ENCODE measurements at places on chromosomes 2 and 18.

GRCh38 chr2:151728804-151729414 is 5.4 kb downstream of the NEB start:
- no peak for DNase-seq

DNA sequence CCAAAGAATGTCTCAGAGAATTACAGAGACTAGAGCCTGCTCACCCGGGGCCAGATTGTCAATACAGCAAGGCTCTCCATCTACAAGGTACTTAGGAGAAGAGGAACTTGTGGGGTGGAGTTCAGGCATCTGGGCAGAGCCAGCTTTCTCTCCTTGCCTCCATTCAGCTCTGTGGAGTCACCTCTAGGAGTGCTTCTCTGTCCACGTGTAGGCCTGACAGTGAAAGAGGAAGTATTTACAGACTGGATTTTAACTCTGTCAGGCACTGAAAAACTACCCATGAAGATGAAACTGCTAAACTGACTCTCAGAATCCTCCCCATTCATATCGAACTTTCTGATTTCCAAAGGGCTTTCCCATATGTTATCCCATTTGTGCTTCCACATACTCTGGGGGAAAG is 315.6 kb downstream of the SETBP1 start:
- DNase-seq: no peak

DNA sequence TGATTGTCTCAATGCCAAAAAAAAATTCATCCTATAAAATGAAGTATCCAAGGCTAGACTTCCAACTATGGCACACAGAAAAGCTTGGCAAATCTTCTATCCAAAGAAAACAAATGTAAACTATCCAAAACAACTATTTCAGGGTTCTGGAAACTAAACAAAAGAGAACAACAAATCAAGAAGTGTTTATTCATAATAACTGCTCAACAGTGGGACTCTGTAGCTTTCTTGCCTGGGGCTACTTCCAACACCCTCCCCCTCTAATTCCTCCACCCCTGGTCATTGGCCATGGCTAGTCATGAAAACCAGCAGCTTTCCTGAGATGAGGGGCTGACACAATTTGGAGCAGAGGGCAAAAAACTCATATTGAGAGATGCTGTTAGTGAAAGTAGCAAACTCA is 107.0 kb downstream of the EXOC6B start:
- no peak for DNase-seq

DNA sequence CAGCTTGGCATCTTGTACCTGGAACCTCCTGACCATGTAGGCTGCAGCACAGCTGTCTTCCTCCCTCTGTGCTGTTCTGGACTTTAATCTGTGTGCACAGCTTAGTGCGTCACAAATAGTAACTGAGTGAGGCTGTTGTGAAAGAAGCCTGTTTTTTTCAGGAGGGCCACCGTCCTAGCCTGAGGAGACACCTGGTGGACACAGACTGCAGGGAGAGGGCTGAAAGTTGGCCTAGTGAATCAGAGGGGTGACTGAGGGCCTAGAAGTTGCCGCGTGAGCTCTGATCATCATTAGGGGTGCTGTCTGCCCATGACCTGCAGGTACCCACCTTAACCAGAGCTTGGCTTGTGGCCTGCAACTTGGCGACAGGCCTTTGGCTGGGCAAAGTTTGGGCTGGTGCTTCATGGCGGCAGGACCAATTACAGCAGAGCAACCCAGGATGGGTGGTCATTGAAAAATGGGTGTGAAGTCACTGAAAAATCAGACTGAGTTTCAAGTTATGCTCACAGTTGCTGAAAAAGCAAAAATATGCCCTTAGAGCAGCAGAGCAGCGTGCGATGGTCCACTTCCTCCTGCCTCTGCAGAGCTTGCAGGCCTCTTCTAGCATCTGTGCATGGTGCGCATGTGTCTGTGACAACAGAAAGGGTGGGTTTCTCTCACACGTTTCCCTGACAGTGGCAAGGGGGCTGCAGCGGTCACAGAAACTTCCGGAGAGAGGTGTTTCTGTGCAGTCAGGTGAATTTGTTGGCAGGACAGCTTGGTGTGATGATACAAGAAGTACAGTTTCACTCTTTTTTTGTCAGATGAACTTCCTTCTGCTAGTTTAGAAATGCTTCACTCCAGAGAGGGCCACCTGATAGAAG is 9.6 kb downstream of the GDF7 start:
- no peak for DNase-seq

- DNase-seq: no peak
These were observed 22.6 kb upstream of the FAM117B start for GRCh38 chr2:202612145-202612544.

DNA sequence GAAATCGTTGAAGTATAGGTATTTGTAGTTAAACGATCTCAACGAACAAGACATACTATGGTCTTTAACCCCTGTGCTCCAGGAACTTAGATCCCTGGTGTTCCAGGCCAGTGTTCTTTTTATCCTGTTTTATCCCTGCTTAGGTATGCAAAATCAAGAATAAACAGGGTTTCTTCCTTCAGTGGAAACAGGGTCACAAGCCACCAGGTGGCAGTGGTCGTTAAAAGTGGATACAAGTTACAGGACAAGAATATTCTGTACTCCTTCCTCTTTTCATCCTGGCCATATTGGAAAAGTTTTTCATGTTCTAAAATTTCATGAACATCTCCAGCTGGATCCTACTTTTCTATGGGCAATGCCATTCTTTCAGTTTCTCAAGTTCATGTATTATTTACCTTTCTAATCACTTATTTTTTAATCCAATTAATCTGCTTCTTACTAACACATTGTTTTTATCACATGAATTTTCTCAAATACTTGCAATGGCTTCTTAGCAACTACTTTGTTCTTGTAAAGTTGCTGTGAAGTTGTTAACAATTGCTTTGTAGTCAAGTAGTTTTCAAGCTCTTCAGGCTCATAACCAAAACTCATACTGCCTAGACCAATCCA is 16.4 kb upstream of the HNMT start:
- DNase-seq: no peak

- DNase-seq: no peak
These were observed 462.1 kb upstream of the ID2 start for GRCh38 chr2:8219631-8220355.

DNA sequence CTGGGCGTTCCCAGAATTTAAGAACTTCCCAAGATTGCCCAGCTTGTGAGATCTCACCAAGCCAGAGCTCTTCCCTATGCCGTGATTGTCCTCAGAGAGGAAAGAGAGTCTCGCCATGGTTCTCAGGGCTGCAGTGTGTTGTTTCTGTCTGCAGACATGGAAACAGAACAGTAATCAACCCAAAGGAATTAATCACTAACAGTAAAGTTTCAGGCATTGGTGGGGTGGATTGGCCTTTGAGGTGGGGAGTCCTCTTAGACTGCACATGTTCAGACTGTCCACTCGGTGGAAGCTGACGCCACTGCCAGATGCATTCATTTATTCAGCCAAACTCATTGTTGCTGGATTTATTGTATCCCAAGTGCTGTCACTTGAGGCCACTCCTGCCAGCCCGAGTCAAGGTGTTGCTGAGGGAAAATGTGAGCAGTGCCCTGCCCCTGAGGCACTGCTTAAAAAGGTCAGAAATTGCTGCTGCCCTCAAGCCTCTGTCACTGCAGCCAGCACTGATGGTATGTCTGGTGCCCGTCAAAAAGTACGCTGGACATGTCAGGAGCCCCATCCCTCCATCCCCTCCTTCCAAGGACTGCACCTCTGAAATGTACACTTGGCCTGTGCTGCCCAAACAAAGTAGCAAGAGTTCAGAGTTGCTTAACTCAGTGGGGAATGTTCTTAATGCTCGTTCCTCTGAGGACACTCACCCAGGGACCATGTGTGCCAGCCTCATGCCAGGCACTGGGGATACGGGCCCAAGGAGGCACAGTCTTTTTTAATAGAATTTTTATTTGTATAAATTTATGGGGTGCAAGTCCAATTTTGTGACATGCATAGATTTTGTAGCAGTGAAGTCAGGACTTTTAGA is 201.0 kb downstream of the GLI2 start:
- no peak for DNase-seq

- peak; percentile 85 for DNase-seq
These were observed 21.1 kb upstream of the CHMP3 start for GRCh38 chr2:86584151-86584913.

DNA sequence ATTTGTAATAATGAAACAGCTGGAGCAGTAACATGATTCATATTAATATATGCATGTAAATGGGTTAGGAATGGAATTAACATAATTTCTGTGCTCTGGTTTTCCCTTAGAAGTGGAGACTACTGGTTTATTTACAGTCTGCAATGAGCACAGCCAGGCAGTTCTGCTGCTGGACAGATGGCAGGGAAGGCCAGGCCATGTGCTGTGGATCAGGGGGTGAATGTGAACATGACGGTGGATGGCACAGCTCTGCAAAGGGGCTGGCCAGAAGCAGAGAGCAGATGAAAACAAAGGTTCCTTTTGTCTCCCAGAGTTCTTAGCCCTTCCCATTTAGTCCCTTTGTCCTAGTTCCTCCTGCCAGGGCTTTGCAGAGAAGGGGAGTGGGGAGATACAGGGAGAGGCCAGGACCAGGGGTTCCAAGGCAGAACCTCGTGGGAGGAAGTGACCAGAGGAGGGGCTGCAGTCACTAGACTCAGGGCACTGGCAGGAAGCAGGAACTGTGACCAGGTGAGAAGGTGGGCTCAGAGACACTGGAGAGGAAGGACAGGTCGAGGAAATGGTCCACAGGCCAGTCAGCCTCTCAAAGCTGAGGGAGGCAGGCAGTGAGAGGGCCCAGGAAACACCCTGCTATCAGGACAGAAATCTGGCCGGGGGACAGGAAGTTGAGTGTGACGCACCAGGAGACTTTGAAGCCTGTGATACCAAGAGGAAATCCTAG is 112.9 kb upstream of the ATP8B1 start:
- peak; percentile 66 for DNase-seq

GRCh38 chr2:109279243-109279860 is 150.3 kb downstream of the SH3RF3 start:
- no peak for DNase-seq

DNA sequence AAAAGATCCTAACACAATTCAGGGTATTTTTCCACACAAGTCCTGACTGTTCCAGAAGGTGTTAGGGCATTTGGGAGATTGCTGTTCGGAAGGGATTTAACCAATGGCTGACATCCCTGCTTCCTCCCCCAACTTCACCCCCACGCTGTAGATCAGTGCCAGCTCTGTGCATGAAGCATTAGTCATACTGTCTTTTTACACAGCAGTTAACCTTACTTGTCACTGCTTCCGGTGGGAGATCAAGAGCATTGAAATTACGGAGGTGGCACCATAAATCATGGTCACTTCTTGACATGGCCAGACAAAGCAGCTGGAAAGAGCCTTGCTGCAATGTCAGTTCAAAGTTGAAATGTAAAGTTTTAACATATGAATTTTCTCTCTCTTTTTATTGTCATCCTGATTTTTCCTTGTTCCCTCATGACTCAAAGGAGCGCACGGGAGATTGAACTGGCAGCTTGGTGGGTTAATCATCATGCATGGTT is 70.2 kb downstream of the HRH4 start:
- DNase-seq: no peak

- no peak for DNase-seq
These were observed 10.1 kb downstream of the SP9 start for GRCh38 chr2:174344716-174345461.

GRCh38 chr2:197871780-197872456 is 67.5 kb downstream of the PLCL1 start:
- DNase-seq: no peak

DNA sequence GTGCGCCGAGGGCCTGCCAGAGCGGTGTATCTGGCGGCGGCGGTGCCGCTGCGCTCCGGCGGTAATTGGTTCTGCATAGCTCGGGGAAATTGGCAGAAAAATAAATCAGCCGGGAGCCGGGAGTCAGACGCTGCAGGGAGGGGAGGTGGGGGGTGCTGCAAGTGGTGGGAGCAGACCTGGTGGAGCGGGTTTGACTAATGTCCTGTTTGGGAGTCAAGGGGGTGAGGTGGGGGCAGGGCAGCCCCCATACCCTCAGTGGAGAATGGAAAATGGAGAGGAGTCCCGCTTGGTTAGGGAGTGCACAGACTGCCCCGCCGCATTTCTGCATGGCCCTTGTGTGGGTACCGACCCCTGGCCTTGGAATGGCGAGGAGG is 107.3 kb downstream of the DYSF start:
- DNase-seq: no peak

DNA sequence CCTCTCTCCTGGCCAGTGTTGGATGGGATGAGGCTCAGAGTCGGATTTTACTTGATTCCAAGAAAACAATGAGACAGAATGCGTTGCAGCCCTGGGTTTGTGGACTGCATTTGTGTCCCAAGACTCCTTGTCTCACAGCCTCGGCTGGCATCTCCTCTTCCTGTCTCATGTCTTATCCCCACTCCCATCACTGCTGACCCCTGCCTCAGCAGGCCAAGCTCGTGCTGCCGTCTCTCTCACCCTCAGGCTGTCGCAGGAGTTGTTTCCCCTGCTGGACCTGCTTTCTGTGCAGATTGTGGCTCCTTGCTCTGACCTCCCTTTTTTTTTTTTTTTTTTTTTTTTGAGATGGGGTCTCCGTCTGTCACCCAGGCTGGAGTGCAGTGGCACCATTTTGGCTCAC is 70.2 kb upstream of the RALBP1 start:
- no peak for DNase-seq

DNA sequence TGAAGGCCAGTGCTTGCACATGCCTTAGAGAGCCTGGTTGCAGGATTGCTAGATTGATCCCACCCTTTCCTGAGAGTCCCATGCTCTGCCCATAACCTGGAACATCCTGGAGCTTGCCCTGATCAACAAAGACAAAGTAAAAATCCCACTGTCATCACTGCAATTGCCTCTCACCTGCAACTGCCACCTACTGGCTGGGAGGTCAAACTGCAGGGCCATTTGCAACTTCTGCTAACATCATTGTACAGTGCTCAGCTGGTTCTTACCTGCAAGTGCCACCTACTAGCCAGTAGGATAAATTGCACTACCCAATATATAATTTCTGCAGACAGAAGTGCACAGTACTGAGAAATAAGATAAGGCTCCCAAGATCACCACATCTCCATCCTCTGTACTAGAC is 947.5 kb downstream of the CPS1 start:
- peak; percentile 5 for DNase-seq

DNA sequence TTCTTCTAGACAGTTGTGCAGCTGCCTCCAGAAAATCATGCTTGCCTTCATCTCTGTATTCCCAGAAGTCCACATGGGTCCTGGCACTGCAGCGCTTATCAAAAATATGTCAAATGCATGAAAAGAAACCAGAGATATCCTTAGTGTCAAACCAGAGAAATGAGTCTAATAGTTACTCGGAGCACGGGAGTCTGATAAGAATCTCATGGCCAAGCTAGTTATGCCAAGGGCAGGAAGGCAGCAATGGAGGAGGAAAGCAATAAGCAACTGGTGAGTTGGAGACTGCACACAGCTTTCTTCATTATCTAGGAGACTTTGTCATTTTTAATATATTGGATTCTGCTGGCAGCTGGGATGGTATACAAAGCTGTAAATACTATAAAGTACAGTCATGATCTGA is 38.6 kb downstream of the TRIB2 start:
- DNase-seq: no peak

DNA sequence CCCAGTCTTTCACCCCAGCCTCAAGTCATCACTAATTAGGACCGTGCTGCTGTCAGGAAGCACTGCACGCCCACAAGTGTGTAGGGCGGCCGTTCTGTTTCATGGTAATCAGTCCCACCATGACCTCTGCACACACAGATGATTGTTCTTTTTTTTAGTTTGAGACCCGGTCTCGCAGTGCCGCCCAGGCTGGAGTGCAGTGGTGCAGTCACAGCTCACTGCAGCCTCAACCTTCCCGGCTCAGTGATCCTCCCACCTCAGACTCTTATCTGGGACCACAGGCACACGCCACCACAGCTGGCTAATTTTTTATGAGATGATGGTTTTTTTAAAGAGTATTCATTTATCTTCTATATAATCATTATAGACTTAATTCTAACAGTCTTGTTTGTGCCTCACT is 1.8 kb upstream of the IAH1 start:
- DNase-seq: no peak

Data from T-helper 2 cell (primary cell).